WERI-Rb-1 (cell line): ENCODE measurements at places on chromosomes 4 and X.
A peak's percentile ranks its signal among the peaks of the same experiment; 100 is the strongest.

DNA sequence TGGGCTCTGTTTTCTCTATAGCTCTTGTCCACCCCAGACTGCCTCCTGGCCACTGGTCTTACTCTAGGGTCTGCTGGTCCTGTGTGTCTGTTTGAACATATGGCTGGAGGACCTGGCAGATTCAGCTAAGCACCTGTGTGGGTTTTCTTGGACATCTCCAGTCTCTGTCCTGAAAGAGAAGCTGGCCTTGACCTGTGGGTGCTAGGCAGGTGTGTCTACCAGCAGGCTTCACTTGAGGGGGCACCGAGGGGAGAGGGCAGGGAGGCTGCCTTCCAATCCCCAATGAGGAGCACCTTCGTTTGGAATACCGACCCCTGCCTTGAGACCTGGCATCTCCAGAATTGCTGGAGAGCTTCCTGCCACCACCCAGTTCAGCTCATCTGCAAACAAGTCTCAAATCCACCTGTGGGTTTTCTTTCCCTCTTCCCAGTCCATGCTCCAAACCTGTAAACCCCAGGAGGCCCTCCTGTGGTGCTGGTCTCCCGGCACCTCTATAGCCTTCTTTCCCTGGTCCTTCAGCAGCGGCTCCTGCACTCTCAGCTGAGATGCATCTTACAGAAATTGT is 45.2 kb downstream of the HTRA3 start:
- DNase-seq: peak; percentile 3

GRCh38 chr4:111775556-111776297 is 369.5 kb upstream of the FAM241A start:
- no peak for DNase-seq

DNA sequence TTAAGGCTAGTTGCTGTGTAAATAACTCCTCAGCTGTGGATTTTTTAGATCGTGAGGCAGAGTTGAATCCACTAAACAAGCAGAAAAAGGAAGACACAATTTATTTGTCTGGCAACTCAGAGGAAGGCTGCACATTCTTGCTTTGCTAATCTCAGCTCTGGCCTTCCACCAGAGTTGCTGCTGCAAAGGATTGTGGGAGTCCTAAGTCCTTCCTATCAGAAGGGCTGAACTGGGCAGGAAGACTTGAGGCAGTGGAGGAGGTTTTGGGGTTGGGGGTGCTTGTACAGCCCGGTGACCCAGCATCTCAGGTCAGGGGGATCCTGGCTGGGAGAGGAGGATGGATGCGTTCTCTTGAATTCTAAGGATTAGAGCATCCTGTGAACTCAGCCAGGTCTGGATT is 11.0 kb upstream of the VSIG1 start:
- DNase-seq: no peak

DNA sequence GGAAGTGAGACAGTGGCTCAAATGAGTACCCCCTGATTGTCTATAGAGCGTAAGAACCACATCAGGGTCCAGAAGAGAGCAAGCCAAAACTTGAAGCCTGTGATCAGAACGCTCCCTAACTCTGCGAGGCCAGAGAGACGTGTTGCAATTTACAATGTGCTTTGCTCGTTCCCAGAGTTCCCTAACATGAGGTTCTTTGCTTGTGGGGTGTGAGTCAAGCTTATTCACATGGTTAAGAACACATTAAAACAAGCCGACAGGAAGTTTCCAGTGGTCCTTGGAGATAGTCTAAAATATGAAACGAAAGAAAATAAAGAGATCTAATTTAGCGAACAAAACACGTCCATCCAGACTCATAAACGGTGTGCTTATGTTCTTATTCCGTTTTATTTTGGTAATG is 702.3 kb downstream of the TRIML1 start:
- DNase-seq: no peak

DNA sequence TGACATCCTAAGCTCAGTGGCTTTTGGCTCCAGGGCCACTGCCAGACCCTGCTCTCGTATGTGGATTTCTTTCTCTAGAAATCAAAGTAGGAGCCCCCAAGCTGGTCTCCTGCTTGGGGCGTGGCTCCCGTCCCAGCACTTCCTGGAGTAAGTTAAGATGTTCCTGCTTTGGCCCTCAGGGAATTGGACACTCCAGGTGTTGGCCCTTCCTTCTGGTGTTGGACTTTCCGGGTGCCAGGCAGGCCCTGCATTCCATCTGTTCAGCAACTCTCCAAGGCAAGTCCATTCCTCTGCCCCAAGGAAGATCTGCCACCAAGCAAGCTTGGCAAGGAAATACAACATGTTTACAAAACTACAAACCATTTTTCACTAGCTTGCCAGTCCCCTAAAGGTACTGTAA is 22.1 kb upstream of the GPC4 start:
- DNase-seq: no peak

DNA sequence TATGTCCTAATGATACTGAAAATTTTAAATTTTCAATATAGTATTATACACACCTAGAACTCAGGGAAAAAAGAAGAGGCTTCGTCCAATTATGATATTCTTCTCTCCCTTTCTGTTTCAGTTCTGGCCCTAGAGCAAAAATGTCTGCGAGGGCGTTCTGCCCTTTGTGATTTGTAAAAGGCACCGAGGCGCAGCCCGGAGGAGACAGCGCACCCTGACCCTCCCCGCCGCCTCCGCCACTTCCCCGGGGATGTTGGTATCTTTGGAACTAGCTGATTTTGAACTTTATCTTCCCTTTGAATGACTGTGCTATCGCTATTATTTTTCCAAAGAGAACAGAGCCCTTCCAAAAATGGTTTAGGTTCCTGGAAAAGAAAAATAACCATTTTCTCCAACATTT is 173.2 kb upstream of the FAM9B start:
- DNase-seq: no peak

DNA sequence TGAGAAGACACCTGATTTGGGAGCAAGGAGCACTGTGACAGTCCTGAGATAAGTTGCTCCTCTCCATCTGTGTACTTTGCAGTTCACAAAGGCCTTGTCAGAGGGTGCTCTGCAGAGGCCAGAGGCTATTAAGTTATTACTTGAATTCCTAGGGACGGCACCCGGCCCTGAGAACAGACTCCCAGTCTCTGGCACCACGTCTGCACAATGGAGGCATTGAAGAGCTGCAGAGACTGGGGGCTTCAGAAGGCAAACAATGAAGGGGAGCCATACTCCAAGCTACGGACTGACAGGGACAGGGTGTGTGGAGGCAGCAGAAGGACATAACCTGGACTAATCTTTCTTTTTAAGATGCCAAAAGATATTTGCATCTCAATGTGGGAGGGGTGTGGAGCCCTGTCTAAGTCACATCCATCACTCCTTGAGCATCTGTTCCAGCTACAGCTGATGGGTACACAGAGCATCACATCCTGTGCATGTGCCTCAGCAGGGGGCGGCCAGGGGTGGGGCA is 11.5 kb downstream of the RASGEF1B start:
- DNase-seq: no peak

GRCh38 chrX:129125122-129125914 is 398.0 kb downstream of the SMARCA1 start:
- DNase-seq: peak; percentile 10

DNA sequence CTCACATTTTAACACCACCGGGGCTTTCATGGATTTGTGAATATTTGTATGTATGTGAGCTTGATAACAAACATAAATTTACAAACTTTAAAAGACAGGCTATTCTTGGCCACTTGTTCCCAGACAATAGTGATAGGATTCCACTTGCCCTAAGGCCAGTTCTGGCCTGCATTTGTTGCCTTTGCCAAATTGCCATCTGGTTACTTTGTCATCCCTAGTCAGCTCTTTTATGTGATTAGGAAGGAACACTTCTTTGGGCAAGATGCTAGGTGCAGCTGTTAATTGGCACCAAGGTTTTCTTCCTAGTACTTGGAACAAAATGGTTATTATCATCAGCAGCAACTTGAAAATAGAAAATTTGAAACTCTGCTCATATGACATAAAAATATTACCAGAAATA is 63.3 kb downstream of the CCSER1 start:
- DNase-seq: no peak

DNA sequence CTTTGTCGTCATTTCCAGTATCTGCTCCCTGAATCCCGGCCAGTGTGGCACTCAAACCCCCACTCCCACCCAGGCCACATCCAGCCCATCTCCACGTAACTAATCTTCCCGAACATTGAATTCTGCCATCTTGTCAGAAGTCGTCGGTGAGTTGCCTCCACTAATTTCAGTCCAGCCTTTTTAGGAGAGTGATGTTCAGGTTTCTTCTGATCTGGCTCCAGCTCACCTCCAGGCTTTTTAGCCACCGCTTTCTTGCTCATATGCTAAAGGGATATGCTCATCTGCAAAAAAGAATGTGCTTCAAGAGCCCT is 1.3 kb downstream of the TMEM165 start:
- no peak for DNase-seq

- no peak for DNase-seq
Observed at GRCh38 chr4:179361978-179362486, 1919.8 kb upstream of the AGA start.

GRCh38 chr4:119135721-119136121 is at the start of gene MYOZ2:
Gene MYOZ2 (plus strand): TSS chr4:119135832. CDS start chr4:119136526, 694 bp downstream.
- DNase-seq: no peak

- DNase-seq: no peak
Observed at GRCh38 chr4:35725131-35725530, 519.2 kb downstream of the ARAP2 start.

DNA sequence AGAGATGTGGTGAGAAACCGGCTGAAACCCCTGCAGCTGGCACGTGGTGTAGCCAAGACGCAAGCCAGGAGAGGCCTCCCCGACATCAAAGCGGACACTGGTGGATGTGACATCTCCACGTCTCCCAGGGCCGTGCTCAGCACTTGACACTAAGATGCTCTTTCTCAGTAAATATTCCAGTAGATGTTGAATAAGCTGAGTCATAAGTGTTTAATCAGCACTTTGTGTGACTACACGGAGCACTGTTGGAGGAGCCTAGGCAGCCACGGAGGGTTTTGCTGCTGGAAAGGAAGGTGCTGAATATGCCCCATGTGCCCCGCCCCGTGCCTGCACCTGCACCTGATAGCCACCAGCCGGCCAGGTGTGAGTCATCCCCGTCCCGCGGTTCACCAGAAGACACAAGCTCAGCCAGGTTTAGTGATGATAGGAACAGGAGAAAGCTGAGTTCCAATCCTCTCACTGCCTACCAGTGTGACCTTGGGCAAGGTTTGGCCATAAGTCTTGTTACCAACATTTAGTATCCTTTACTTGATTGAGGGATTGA is 29.0 kb upstream of the C4orf50 start:
- DNase-seq: no peak

GRCh38 chrX:71917621-71918343 is 7.1 kb downstream of the NHSL2 start:
- DNase-seq: no peak

DNA sequence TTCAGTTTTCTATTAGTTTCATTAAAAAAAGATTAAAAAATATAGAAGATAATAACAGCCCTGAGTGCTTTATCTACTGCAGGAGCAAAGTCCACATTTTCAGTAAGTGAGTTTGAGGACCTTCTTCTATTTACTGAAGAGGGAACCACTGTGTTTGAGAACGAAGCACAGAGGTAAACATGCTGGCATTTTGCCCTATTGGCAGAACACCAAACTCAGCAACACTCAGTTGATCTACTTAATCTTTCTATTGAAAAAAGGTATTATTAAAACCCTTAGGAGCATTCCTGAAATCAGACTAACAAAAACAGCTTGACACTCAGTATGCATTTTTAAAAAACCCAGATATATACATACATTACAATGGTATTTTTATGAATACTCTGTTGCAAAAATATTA is 1496.7 kb downstream of the TECRL start:
- no peak for DNase-seq

DNA sequence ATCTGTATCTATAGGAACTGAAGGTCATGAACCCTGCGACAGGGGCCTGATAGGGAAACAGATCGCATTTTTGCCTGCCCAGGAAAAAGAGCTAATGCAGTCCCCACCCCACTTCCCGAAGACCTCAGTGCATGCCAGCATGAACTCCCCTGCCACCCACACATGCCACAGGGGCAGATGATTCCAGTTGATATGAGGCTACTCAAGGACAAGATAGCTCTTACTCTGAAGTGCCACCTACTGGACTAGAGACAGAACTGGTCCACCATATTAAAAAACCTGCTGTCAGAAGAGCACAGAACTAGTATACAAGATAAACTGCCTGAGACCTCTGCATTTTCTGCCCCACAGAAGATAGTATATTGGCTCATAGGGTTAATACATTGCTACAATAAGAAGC is 68.0 kb downstream of the YIPF7 start:
- no peak for DNase-seq

DNA sequence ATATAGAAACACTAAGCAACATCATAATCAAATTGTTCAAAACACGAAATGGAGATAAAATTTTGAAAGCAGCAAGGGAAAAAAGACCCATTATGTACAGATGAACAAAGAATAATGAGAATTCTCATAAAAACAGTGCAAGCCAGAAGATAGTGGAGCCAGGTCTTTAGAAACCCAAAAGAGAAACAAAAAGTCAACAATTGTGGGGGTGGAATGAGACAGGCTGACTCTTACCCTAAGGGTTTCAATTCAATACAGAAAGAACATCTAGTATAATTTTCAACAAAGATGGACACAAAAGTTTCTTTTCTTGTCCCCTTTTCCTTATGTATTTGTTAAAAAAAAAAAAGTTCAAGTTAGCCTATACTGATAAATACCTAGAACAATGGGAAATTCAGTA is 34.0 kb upstream of the MAGEB2 start:
- DNase-seq: no peak

DNA sequence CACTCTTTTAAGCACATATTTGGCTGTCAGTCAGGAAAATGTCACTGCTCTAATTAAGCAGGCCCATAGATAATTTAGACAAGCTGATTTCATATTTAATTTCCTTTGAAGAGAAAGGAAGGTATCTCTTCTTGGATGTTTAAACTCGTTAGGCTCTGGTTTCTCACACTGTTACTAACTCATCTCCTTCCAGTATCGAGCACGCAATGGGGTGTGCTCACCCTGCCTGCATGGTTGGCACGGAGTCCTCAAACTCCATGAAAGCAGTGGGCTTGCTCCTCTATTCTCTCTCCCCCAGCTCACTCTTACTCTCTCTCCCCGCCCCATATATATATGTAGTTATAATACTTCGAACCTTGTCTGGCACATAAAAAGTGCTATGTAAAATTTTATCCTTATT is 76.9 kb downstream of the EGF start:
- no peak for DNase-seq

DNA sequence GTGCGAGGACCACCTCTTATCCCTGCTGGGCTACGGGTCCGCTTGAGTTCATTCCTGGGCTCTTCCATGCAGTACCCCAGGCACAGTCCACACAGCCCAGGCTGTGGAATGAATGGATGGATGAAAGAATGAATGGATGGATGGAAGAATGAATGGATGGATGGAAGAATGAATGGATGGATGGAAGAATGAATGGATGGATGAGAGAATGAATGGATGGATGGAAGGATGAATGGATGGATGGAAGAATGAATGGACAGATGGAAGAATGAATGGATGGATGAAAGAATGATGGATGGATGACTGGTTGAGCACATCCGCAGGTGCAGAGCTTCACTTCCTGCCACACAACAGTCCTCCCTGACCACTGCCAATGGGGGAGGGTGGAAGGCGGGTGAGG is 28.2 kb downstream of the ACOX3 start:
- DNase-seq: no peak

- DNase-seq: no peak
Observed at GRCh38 chr4:42428036-42428435, 30.7 kb downstream of the SHISA3 start.
